ENCODE measurements at places on chromosomes 3 and 15. TPM values are rescaled to one million over a fixed set of nuclear protein-coding genes. Genes with fewer than 3 reads are reported as not detected.

SLC9A9 gene
- 7.6 TPM for total RNA-seq

DNA sequence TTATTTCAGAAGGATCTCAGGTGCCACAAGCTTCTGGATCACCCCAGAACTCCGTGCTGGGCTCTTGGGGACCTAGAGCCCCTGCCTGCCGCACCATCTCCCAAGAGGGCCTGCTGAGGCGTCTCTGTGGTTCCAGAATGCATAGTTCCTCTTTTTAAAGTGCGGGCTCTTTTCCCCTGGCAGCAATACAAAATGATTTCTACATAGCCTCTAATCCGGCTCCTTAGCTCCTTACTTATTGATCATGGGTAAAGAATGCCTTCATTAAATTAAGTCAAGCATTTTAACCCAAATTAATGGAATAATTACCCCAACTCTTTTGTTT lies 121.9 kb downstream of the ATP10A start:
- DNase-seq = no peak
- H3K4me3 ChIP-seq = no peak overlapping the region
- H3K4me1 ChIP-seq = peaks cover 26% of the 10 kb centered on the region
- H3K36me3 ChIP-seq = no peaks in the 10 kb centered on the region
- H3K27ac ChIP-seq = no peak overlapping the region
- no peaks in the 10 kb centered on the region for H3K27me3 ChIP-seq

FHIT gene
- total RNA-seq = 6.1 TPM

GRCh38 chr15:44066211-44066827 lies 128.8 kb downstream of the FRMD5 start:
- no peak overlapping the region for H3K27ac ChIP-seq
- no peaks in the 10 kb centered on the region for H3K27me3 ChIP-seq
- H3K4me1 ChIP-seq = no peaks in the 10 kb centered on the region

DNA sequence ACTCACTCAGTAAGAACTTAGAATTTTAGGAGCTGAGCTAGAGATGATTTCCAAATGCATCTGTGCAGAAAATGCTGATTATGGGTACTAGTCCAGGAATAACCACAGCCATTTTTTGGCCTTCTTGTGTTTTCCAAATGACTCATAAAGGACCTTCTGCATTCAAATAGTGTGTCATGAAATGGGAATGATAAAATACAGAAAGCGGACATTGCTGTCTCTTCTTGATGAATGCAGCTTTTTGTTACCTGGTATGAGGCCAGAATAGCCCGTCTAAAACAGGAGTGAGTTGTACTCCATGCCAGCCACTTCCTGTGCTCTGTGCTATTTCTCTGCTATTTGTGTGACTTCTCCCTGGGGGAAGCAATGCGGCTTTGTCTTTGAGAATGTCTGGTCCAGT lies 20.5 kb upstream of the FRMD5 start:
- H3K4me3 ChIP-seq = no peak overlapping the region
- H3K27me3 ChIP-seq = no peaks in the 10 kb centered on the region
- H3K27ac ChIP-seq = no peak overlapping the region
- DNase-seq = no peak

GRCh38 chr3:111415018-111415417 lies 127.0 kb upstream of the CD96 start:
- no peak overlapping the region for H3K4me3 ChIP-seq
- no peaks in the 10 kb centered on the region for H3K27me3 ChIP-seq
- no peaks in the 10 kb centered on the region for H3K36me3 ChIP-seq
- H3K27ac ChIP-seq = no peak overlapping the region
- H3K4me1 ChIP-seq = no peaks in the 10 kb centered on the region
- DNase-seq = no peak

- no peak for DNase-seq
- no peaks in the 10 kb centered on the region for H3K4me1 ChIP-seq
- H3K36me3 ChIP-seq = peaks cover 25% of the 10 kb centered on the region
- H3K27me3 ChIP-seq = no peaks in the 10 kb centered on the region
Observed at GRCh38 chr3:180626844-180627243, 24.9 kb downstream of the TTC14 start.

LRRC2 gene
- 0.59 TPM for total RNA-seq

DNA sequence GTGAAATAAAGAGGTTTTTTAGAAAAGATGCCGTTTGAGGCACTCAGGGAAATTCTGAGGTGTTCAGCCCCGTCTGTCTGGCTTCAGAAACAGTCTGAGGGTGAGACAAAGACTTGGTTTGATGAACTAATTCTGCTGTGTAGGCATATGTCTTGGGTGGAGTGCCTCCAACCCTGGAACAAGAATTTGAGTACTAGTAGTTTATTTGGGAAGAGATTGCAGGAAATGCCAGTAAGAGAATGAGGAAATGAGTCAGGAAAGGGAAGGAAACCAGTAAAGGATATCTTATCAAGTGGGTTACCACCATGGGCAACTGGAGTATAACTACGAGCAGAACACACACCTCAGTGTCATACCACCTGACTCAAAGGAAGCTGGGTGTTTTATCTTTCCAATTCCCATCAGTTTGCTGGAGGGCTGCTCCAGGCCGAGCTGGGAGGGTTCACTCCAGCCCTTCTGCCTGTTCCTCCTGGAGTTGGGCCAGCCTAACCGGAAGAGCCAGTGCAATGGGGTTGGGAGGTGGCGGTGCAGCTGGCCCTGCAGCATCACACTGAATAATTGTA lies 75.3 kb downstream of the TGFBR2 start:
- H3K4me3 ChIP-seq = no peak overlapping the region
- peaks cover 100% of the 10 kb centered on the region for H3K4me1 ChIP-seq
- peak overlapping the region; percentile 90 for H3K27ac ChIP-seq
- no peaks in the 10 kb centered on the region for H3K27me3 ChIP-seq
- peak; percentile 36 for DNase-seq
